ENCODE measurements at places on chromosomes 12 and 14.

GRCh38 chr12:80553316-80553715, 109.3 kb downstream of the PTPRQ start:
- DNase-seq, result no peak

DNA sequence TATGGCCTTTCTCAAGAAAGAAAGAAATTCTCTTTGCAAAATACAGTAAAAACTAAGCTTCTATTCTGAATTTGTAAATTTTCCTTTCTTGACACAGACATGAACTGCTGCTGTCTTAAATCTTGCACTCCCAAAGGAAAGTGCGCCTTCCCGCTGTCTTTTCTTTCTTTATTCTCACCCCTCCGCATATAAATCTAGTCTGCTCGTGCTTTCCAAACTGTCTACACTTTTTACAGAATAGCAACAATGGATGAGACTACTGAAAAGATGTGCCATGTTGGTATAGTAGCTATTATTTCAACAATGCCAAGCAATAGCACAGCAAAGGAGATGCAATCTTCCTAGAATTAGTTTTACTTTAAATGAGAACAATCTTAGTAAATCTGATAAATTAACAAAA, 328.8 kb upstream of the PDE3A start:
- DNase-seq, result no peak

GRCh38 chr14:100065942-100066574, 836 bp downstream of the EVL start:
- DNase-seq, result no peak

DNA sequence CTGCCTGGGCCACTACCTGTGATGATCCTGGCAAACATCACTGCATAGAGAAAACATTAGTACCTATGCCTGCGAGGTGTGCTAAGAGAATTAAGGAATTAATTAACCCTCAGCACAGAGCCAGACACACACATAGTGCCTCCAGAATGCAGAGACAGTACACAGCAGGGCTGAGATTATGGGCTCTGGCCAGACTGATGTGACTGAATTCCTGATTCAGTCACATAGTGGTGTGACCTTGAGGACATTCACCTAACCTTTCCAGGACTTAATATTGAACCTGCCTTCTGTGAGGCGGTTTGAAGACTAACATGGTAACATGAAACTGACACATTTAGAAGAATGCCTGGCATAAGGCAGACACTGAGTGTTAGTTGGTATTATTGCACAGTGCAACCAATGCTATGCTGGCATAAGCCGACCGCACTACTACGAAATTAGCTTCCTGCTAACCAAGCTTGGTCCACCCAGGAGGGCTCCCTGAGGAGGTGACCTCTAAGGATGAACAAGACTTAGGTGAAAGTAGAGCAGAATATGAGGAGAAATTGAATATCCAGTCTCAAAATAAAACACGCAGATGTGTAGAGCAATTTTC, 32.0 kb upstream of the SELPLG start:
- DNase-seq, result no peak

- no peak for DNase-seq
Measured at GRCh38 chr12:51401486-51401885, 10.3 kb upstream of the GALNT6 start.

GRCh38 chr12:45121224-45121623, 70.3 kb upstream of the DBX2 start:
- no peak for DNase-seq

DNA sequence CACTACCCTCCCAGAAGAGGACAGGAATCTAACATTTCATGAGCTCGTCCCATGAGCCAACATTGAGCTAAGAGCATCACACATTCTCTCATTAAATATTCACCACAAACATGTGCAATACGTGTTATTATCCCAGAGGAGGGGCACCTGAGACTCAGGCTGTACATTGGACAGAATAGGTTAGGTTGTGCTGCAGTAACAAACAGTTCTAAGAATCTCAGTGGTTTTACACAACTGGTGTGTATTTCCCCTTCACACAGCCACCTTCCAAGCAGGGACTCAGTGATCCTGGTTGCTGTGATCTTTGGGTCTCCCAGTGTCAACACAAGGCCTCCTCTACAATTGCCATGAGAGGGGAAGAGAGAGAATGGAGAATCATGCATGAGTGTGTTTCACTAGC, 15.0 kb upstream of the ACTN1 start:
- DNase-seq, result no peak

DNA sequence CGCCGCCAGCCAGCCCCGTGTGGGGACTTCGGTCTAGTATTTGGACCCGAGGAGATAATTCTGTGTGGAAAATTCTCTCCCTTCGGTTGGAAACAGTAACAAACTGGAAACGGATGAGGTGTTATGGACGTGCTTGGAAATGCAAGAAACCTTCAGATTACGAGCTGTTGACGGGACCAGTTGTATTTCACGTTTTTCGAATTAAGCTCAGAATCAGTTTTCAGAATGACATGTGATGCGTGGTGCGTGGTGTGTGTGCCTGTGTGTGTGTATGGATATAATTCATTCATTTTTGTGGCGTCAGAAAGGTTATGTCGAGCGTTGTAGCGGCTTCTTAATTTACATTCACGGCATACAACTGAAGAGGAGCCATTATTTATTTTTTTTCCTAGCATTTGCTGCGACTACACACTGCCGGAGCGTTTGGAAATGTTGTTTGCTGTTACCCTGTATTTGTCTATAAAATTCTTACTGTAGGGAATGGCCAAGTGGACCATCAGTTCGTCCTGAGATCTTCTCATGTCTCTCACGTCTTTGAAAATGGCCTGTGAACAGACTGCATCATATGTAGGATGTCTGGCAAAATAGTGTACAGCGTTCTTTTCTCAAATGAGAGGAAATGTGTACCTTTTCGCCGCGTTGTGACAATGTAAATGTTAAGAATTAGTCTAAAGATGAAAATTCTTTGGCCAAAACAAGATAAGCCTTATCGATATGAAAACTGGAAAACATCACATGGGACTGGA, 1.3 kb downstream of the TRAF3 start:
- DNase-seq, result no peak

DNA sequence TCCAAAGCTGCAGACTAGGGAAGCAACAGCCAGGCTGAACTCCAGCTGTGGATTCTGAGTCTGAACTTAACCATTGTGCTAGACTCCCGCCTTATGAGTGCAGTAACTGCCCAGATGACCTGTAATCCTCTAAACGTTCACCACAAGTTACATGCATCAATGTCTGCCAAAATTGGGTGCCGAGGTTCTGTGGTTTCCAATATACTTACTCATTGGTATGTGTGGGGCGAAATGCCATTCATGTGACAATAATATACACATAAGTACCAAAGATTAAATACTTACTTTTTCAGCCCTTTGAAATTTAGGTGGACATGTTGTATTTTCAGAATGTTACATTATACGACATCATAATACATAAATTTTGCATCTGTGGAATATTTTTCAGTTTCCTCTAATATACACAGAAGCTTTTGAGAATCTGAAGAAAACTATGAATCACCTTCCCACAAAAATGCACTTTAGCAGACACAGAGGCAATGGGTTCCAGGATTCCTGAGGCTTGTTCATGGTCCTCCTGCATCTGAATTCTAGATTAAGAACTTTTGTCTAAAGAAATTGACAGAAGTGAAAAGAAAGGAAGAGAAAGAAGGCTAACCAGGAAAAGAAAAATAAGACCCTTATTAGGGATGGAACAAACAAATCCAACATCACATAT, 31.7 kb downstream of the GRIP1 start:
- DNase-seq, result no peak

GRCh38 chr12:114848666-114849065, 164.7 kb upstream of the TBX3 start:
- DNase-seq, result no peak

- DNase-seq, result no peak
Measured at GRCh38 chr14:102777711-102778337, 575 bp downstream of the TRAF3 start.

- no peak for DNase-seq
Measured at GRCh38 chr12:92398565-92399309, 253.1 kb upstream of the BTG1 start.

GRCh38 chr12:131350943-131351318, 360.0 kb upstream of the SFSWAP start:
- DNase-seq, result no peak

DNA sequence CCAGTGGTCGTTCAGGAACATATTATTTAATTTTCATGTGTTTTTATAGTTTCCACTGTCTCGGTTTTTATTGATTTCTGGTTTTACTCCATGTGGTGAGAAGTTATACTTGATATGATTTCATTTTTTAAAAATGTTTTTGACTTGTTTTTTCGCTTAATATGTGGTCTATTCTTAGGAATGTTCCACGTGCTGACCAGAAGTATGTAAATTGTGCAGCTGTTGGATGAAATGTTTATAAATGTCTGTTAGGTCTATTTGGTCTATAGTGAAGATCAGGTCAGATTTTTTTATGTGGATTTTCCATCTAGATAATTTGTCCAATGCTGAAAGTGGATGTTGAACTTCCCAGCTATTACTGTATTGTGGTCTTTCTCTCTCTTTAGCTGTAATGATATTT, 433.8 kb upstream of the MIS18BP1 start:
- no peak for DNase-seq

DNA sequence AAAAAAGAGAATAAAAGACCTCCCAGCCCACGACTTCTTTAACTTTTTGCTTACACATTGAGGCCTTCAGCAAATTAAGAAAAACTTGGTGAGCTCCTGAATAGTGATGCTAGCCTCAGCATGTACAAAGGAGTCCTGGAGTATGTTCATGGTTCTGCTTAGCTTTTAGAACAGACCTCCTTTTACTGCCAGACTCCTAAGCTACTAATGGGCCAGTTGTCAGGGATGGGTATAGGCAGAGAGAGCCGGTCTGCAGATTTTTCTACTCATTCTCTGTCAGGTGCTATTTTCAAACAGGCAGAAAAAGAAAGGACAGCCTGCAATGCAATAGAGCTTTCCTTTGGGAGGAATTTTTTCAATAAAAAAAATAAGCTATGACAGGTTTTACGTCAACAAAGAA, 81.9 kb upstream of the REP15 start:
- DNase-seq, result no peak

GRCh38 chr12:49251357-49251756, 13.5 kb upstream of the TUBA1C start:
- no peak for DNase-seq

GRCh38 chr12:116703214-116703795, 34.6 kb downstream of the SPRING1 start:
- DNase-seq, result no peak

- DNase-seq, result no peak
Measured at GRCh38 chr12:6965714-6966113, 4.8 kb downstream of the PHB2 start.

- no peak for DNase-seq
Measured at GRCh38 chr12:25364529-25365339, 114.0 kb upstream of the KRAS start.

DNA sequence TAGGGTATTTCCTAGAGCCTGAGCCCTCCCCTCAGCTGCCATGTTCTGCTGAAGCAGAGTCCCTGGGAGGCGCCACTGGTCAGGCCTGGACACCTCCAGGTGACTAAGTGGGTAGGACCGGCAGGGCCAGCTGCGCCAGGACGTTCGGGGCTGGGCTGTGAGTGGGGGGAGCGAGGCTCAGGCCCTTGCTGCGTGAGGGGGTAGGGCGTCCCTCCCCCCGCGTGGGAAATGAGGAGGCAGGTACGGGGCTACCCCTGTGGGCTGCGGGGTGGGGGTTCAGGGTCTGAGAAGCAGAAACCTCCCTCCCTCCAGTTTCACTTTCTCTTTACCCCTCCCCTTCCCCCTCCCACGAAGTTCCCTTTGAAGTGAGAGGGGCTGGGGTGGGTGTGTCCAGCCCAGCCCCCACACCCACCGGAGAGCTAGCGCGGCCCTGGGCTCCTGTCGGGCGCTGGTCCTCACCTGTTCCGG, 22.1 kb upstream of the KIF26A start:
- no peak for DNase-seq

DNA sequence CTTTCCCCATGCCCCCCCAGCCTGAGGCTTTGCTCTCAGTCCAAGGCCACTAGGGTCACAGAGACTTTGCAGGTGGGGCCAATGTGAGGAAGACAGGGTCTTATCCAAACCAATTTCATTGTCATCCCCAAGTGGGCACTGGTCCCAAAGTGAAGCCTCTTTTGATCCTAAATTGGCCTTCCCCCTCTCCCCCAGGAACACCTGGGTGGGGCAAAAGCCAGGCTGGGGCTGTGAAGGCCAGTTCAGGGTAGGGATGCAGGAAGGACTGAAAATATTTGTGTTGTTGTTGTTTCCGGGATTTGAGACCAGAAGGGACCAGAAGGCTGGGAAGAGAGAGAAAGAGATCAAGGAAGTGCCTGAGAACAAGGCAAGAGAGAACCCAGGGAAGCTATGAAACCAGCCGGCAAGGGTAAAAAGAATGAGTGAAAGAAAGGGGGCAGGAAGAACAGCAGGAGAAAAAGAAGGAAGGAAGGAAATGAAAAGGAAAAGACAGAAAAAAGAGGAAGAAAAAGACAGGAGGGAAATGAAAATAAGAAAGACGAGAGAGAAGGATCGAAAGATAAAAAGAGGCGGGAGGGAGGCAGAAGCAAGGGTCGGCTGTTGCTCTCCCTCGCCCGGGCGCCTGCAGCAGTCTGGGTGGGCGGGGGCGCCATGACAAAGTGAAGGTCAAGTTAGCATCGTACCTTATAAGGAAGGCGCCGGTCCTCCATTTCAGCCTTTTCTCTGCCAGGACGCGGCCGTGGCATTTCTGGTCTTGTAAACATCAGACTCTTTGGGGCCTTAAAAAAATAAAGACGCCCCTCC, 7.4 kb upstream of the HOXC11 start:
- DNase-seq, result no peak

- DNase-seq, result no peak
Measured at GRCh38 chr12:4049298-4050080, 176.3 kb upstream of the PARP11 start.

DNA sequence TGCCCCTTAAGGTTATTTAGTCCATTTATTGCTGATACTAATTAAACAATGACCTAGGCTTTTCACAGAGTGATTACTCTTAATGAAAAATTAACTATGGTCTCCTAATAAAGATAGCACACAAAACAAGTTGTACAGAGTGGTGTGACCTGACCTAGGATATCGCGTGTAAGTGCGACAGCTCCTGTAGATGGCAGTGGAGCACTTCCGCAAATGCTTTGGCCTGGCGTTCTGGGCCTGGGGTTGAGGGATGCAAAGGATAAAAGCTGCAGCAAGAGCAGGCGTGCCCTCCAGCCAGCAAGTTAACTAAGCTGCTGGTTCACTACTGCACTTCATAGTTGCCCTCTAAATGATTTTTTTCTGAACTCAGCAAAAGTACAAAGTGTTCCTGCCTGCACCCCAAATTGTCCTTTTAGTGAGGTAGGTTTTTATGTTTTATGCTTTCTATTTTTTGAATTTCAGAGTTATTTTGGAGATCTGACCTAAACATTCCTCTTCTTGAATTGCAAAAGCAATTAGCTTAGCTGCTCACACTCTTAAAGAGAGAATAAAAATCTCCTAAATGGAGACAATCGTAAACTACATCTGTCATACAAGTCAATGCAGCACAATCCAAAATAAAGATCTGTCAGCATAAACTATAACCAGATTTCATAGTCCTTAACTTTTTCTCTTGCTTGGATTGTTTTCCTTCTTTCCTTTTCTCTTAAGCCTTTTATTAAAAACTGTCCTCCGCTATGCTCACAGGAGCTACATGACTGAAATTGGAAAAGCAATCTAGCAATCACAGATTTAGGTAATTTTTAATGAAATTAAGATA, 379.6 kb downstream of the LRIG3 start:
- no peak for DNase-seq

Measured in cortex of kidney (tissue), 1 donor.